T-cell (primary cell): ENCODE measurements at places on chromosomes 16 and 17.

GRCh38 chr16:48220891-48221290 is 23.2 kb upstream of the LONP2 start:
- DNase-seq = no peak

- DNase-seq = no peak
Measured at GRCh38 chr16:53944025-53944424, 240.1 kb downstream of the FTO start.

GRCh38 chr17:63956296-63956920 is 16.3 kb downstream of the SCN4A start:
- no peak for DNase-seq

DNA sequence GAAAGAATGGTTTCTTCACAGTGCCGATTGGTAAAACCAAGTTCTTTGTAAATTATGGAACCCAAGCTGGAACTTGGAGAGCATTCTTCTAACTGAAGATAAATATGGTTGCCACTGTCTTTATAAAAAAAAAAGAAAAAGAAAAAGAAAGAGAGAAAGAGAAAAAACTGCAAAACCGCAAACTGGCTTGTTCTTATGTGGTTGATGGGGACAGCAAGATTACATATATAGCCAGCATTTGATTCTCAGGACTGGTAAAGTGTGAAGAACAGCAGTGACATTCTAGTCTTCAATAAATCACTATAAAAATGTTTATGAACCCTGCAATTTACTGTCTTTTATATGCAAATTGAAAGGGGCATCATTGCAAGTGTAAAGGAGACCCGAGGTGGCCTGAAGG is 605.1 kb downstream of the MAF start:
- no peak for DNase-seq

DNA sequence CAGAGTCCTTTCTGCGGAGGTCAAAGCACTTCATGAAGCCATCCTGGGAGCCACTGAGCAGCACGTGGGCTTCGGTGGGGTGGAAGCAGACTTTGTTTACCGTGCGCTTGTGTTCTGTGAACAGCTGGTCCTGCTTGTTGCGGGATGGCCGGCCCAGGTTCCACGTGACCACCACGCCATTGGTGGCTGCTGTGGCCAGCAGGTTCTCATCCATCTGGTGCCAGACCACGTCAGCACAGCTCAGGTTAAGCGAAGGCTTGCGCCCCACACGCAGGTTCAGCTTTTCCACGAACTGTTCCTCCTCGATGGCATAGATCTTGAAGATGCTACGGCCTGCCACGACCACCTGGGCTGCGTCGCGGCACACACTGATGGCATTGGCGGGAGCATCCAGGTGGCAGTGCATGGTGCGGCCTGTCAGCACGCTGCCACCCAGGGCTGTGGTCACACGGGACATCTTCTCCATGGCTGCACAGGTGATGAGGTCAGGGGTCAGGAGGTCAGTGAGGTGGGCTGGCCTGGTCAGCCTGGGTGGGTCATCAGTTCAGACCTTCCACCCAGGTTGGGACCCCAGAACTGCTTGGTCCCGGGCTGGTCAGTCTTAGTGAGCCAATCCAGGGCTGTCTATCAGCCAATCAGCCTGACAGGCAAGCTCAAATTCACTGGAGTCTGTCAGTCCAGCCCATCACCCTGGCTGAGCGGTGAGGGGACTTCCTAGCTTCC is 862 bp downstream of the WDR24 start:
- no peak for DNase-seq
